ENCODE measurements at places on chromosomes 6 and 20. TPM values are rescaled to one million over a fixed set of nuclear protein-coding genes. Genes with fewer than 3 reads are reported as not detected.

Gene EYA4
- polyA plus RNA-seq: not detected

Gene RAET1E
- not detected for polyA plus RNA-seq

Gene BTN1A1
- not detected for polyA plus RNA-seq

Gene FOXO3
- 41.3 TPM for polyA plus RNA-seq

Gene RHAG
- not detected for polyA plus RNA-seq

Gene AVP
- not detected for polyA plus RNA-seq

Gene FGD2
- polyA plus RNA-seq: 0.77 TPM
